Fibroblast of skin of right biceps (primary cell): ENCODE measurements at places on chromosomes 16 and 17.

DNA sequence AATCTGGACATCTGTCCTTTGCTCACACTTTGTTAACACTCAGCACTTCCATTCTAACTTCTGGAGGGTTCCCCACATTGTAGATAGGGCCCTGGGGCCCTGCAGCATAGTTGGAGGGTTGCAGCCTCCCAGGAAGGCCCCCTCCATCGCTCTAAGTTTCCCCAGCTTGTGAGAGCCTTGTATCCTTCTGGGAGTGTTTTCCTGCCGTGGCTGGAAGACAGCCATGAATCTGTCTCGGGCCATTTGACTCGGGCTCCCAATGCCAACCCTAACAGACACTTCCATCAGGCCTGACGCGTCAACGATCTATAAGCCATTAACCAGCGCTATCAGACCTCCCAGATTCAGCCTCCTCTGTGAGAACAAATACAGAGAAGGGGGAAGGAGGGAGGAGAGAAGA is 263.7 kb upstream of the RPL38 start:
- no peak for DNase-seq

DNA sequence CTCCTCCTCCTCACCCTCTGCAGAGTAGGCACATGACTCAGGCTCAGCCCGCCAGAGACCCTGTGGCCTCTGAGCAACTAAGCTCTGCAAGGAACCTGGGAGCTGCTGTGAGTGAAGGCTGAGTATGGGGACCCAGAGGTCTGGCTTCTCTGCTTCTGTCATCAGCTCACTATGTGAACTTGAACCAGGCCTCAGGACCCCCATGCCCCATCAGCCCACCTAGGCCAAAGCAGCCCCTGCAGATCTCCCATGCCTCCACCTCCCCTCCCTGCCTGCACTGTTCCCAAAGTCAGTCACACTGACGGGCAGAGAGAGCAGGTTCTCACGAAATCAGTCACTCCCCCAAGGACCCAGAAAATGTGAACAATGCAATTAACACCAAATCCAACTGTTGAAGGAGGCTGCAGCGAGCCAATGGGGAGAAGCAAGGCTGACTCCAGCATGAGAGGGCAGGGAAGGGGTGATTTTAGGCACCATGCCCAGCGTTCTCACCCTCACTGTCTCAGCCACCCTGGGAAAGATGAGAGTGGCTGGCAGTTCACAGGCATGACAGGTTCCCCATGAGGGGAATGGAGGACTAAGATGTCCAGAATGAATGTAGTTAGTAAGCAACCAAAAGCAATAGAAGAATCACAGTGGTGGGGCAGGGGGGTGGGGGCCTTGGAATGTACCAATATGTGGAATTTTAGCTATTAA is 60.6 kb downstream of the BEAN1 start:
- DNase-seq: peak; percentile 26

DNA sequence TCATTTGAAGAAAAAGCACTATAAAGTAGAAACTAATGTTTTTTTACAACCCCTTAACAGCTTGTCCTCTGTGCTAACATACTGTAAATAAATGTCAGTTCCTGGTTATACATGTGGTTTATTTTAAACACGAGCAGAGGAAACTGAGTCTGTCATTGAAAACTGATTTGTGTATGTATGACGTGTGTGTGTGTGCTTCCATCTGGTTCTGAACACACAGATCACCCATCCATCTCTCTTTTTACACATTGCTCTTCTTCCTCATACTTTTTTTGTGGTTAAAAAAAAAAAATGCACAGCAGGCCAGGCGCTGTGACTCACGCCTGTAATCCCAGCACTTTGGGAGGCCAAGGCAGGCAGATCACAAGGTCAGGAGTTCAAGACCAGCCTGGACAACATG is 49.5 kb downstream of the ZNF423 start:
- DNase-seq: peak; percentile 78

DNA sequence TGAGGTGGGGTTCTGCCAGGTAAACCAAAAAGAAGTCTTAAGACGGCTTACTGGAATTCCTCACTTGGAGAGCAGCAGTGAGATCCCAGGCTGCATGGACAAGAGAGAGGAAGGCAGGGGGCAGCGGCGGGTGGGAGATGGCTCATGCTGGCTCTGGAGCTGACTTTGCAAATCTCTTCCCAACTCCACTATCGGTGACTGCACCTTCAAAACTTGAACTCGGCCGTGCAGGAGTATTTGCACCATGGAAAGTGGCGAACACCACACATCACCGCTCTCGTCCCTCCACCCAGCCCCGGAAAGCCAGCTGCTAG is 16.7 kb downstream of the CA5A start:
- DNase-seq: no peak

- no peak for DNase-seq
Measured at GRCh38 chr16:14289692-14290340, 218.7 kb downstream of the MRTFB start.

DNA sequence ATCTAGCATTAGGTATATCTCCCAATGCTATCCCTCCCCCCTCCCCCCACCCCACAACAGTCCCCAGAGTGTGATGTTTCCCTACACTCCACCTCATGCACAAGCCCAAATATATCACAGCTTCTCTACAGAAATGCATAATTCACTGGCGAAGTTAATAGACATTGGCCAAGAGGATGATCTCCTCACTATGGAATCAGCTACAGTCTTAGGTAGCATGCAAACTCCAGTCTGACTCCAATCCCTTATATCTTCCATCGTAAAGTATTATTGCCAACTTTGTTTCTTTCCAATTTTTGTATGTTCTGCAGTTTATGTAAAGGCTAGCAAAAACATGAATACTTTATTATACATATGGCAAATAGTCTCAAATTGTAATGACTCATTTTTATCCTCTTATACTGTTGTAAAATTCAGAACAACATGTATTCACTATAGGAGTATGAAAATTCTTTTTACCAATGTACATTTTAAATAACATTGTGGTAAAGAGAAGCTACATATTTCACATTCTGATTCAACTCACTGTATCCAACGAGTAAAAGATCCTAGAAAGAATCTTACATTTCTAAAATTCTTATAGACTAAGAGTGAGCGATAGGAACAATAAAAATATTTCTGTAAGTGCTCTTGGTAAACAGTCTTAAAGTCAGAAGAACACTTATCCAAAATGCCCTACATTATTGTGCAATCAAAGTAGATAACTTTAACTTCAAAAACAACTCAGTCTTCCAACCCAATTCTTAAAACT is 871 bp downstream of the ABCA8 start:
- DNase-seq: peak; percentile 50

- DNase-seq: no peak
Measured at GRCh38 chr17:3998436-3998835, 34.2 kb upstream of the ATP2A3 start.
